CD4-positive, alpha-beta T cell (primary cell): ENCODE measurements at places on chromosomes 11 and 22. TPM values are rescaled to one million over a fixed set of nuclear protein-coding genes. Genes with fewer than 3 reads are reported as not detected.

The TBX10 gene
- not detected for total RNA-seq

The POU2AF1 gene
- 0.78 TPM for total RNA-seq

The RIMBP3B gene
- total RNA-seq, result 0.36 TPM

The MMP11 gene
- total RNA-seq, result 2.4 TPM

The NRGN gene
- 0.84 TPM for total RNA-seq

The SCGB1A1 gene
- not detected for total RNA-seq

The SPTBN2 gene
- not detected for total RNA-seq

DNA sequence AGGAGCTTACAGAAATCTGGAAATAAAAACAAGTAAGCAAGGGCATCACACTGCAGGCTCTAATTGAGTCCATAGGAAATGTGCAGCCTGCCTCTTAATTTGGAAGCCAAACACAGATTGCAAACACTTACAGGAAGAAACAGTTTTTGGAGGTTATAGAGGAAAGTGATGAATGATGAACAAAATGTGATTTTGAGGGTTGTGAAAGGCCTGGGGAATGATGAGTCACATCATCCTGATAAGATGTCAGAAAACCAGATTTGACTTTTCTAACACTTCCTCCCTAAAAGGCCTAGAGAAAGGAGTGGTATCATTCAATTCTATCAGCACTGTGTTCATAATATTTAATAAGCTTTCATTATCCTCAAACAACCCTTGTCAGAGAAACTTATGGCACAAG lies 96.6 kb upstream of the POU2AF2 start:
- H3K36me3 ChIP-seq, result no peaks in the 10 kb centered on the region
- H3K27ac ChIP-seq, result no peak overlapping the region
- no peak overlapping the region for H3K4me3 ChIP-seq
- no peaks in the 10 kb centered on the region for H3K4me1 ChIP-seq

- no peak overlapping the region for H3K27ac ChIP-seq
- no peak for DNase-seq
- H3K27me3 ChIP-seq, result no peaks in the 10 kb centered on the region
- H3K4me1 ChIP-seq, result no peaks in the 10 kb centered on the region
- no peak overlapping the region for H3K4me3 ChIP-seq
Measured at GRCh38 chr11:71525188-71525937, 1.7 kb upstream of the KRTAP5-7 start.

- H3K36me3 ChIP-seq, result no peaks in the 10 kb centered on the region
- H3K27ac ChIP-seq, result no peak overlapping the region
- no peaks in the 10 kb centered on the region for H3K4me1 ChIP-seq
Measured at GRCh38 chr22:27179161-27179560, 521.8 kb downstream of the MIAT start.

DNA sequence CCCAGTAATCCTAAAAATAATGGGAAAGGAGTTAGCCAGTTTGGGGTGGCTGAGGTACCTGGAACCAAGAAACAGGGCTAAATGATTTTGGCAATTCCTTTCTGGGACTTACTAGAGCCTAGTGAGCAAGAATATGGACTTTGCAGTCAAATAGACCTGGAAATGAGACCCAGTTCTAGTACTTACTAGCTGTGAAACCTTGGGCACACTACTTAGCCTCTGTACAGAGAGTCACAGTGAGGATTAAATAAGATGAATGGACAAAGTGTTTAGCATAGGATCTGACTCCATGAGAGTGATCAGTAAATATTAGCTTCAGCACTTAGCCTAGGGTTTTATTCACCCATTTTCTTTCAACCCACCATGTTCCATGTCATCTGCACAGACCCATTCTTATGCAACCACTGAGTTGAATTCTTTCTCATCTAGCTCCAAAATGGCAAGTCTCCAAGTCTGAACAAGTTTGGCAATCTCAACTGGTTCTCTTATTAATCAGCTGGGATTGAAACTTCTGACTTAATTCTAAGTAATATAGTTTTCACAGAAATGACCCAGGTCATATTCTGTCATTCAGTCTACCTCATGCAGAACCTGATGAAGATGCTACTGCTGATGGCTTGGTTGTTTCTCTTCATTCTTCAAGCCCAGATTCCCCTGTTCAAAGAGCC lies 15.0 kb upstream of the SORL1 start:
- H3K27me3 ChIP-seq, result no peaks in the 10 kb centered on the region
- H3K27ac ChIP-seq, result no peak overlapping the region
- no peaks in the 10 kb centered on the region for H3K36me3 ChIP-seq
- H3K4me3 ChIP-seq, result no peak overlapping the region

GRCh38 chr11:126561327-126561893 lies 205.9 kb downstream of the ST3GAL4 start:
- no peaks in the 10 kb centered on the region for H3K4me1 ChIP-seq
- H3K27ac ChIP-seq, result no peak overlapping the region
- H3K27me3 ChIP-seq, result peaks cover 7% of the 10 kb centered on the region

GRCh38 chr22:48357961-48358360 lies 1469.7 kb downstream of the BRD1 start:
- no peaks in the 10 kb centered on the region for H3K4me1 ChIP-seq
- DNase-seq, result no peak
- no peaks in the 10 kb centered on the region for H3K27me3 ChIP-seq

DNA sequence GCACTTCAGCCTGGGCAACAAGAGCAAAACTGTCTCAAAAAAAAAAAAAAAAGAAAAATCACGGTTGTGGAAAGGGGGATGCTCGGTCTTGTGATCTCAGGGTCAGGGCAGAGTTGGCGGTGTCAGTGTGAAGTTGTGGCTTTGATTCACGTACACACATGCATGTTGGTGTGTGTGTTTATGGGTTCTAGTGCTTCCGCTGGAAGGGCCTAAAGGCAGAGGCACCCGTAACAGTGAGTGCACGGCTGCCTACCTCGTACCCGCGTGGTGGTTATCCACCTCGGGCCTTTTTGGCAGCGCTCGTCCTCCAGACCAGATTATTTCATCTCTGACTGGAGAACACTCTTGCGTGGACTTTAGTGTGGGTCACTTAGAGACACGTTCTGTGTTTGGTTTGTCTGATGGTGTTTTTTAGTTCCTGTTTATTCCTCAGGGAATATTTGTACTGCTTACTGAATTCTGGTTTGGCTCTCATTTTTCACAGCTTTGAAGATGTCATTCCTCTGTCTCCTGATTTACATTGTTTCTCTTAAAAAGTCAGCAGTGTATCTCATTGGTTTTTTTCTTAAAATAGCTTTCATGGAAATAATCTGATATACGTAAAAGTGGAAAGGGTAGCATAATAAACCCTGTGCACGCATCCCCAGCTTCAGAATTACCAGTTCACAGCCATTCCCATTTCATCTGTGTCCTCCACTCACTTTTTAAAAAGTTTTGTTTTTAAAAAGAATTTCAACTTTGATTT lies 15.6 kb downstream of the ZBED4 start:
- H3K27ac ChIP-seq, result no peak overlapping the region
- peaks cover 56% of the 10 kb centered on the region for H3K4me1 ChIP-seq
- H3K4me3 ChIP-seq, result no peak overlapping the region
- DNase-seq, result no peak

DNA sequence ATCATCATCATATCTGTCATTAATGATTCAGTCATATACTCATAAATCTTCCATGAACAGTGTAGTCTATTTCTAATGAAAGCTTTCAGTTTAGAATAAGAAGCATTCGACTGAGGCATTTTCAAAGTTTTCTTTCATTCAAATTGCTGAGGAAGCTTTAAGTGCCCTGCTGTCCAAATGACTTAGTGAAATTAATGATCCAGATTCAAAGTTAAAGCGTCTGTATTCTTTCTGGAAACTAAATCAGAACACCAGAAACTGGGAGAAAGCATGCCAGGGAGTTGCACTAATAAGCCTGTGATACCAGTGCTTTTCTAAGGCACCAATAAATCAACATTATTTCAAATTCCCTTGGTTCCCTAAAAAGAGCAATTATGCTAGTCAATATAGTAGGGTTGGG lies 367.8 kb upstream of the ANO5 start:
- H3K27me3 ChIP-seq, result no peaks in the 10 kb centered on the region
- H3K4me3 ChIP-seq, result no peak overlapping the region
- no peaks in the 10 kb centered on the region for H3K36me3 ChIP-seq

GRCh38 chr11:57978686-57979531 lies 44.8 kb upstream of the OR9Q1 start:
- H3K36me3 ChIP-seq, result no peaks in the 10 kb centered on the region
- H3K27me3 ChIP-seq, result no peaks in the 10 kb centered on the region
- no peak overlapping the region for H3K4me3 ChIP-seq
- no peak for DNase-seq
- no peaks in the 10 kb centered on the region for H3K4me1 ChIP-seq
- H3K27ac ChIP-seq, result no peak overlapping the region

GRCh38 chr11:32562839-32563599 lies 20.6 kb upstream of the EIF3M start:
- DNase-seq, result no peak
- H3K4me3 ChIP-seq, result no peak overlapping the region
- H3K27me3 ChIP-seq, result no peaks in the 10 kb centered on the region
- no peaks in the 10 kb centered on the region for H3K4me1 ChIP-seq
- no peaks in the 10 kb centered on the region for H3K36me3 ChIP-seq

GRCh38 chr11:70603114-70603755 lies 204.9 kb downstream of the CTTN start:
- no peaks in the 10 kb centered on the region for H3K36me3 ChIP-seq
- H3K4me3 ChIP-seq, result no peak overlapping the region
- H3K27me3 ChIP-seq, result no peaks in the 10 kb centered on the region
- no peak for DNase-seq
- no peaks in the 10 kb centered on the region for H3K4me1 ChIP-seq
